Activated naive CD8-positive, alpha-beta T cell treated with anti-CD3 and anti-CD28 coated beads, Interleukin-2, amount 10 ng/mL, durations not matched to agents 7 days and 5 days (primary cell): ENCODE measurements at places on chromosomes 5 and 9. TPM values are rescaled to one million over a fixed set of nuclear protein-coding genes. Genes with fewer than 3 reads are reported as not detected.

Gene FAM163B
- not detected for total RNA-seq

- no peak for DNase-seq
- no peak overlapping the region for H3K4me3 ChIP-seq
- peaks cover 2% of the 10 kb centered on the region for H3K4me1 ChIP-seq
Measured at GRCh38 chr5:88979244-88979643, 96.3 kb upstream of the MEF2C start.

DNA sequence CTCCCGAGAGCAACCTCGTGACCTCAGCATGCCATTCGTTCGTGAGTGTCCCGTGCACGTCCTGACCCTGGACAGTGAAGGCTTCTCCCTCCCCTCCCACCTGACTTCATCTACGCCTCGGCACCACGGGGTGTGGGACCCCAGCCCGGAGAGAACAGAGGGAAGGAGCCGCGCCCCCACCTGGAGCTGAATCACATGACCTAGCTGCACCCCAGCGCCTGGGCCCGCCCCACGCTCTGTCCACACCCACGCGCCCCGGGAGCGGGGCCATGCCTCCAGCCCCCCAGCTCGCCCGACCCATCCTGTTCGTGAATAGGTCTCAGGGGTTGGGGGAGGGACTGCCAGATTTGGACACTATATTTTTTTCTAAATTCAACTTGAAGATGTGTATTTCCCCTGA, 38.3 kb upstream of the FCN2 start:
- no peak overlapping the region for H3K4me3 ChIP-seq
- H3K4me1 ChIP-seq = no peaks in the 10 kb centered on the region
- no peaks in the 10 kb centered on the region for H3K36me3 ChIP-seq
- no peaks in the 10 kb centered on the region for H3K27me3 ChIP-seq
- DNase-seq = no peak
- H3K27ac ChIP-seq = no peak overlapping the region

- H3K27ac ChIP-seq = peak overlapping the region; percentile 15
- no peaks in the 10 kb centered on the region for H3K27me3 ChIP-seq
- no peak for DNase-seq
- H3K4me1 ChIP-seq = peaks cover 17% of the 10 kb centered on the region
Measured at GRCh38 chr9:19104515-19105282, 2.0 kb upstream of the HAUS6 start.

Gene AKNA
- 492 TPM for total RNA-seq

- H3K4me1 ChIP-seq = peaks cover 14% of the 10 kb centered on the region
- H3K27ac ChIP-seq = no peak overlapping the region
- peak; percentile 64 for DNase-seq
- peaks cover 52% of the 10 kb centered on the region for H3K27me3 ChIP-seq
Measured at GRCh38 chr5:122076669-122077365, 1.2 kb downstream of the LOX start.

DNA sequence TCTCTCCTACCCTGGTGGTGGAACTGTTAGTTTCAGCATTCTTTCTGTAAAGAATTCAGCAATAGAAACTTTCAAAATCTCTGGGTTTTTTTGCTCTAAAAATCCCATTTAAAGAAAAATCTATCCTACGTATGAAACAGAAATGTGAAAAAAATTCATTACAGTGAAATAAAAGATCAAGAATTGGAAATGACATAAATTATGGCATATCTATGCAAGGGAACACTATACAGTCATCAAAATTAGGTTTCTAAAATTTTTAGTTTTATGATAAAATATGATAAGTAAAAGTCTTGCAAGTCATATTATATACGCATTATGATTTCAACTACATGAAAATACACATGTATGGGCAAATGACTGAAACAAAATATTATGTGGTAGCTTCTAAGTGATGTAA, 342.6 kb downstream of the CETN3 start:
- H3K27ac ChIP-seq = no peak overlapping the region
- DNase-seq = no peak
- no peaks in the 10 kb centered on the region for H3K27me3 ChIP-seq
- H3K36me3 ChIP-seq = no peaks in the 10 kb centered on the region
- no peaks in the 10 kb centered on the region for H3K4me1 ChIP-seq
- H3K4me3 ChIP-seq = no peak overlapping the region

- H3K27ac ChIP-seq = no peak overlapping the region
- DNase-seq = no peak
- H3K27me3 ChIP-seq = no peaks in the 10 kb centered on the region
- H3K36me3 ChIP-seq = peaks cover 19% of the 10 kb centered on the region
Measured at GRCh38 chr5:96734871-96735325, 72.7 kb downstream of the CAST start.

- H3K27ac ChIP-seq = peak overlapping the region; percentile 99
- peaks cover 19% of the 10 kb centered on the region for H3K36me3 ChIP-seq
- peaks cover 30% of the 10 kb centered on the region for H3K4me1 ChIP-seq
Measured at GRCh38 chr5:43042176-43042625, 2.1 kb upstream of the ANXA2R start.

- H3K27ac ChIP-seq = no peak overlapping the region
- no peak for DNase-seq
- H3K4me1 ChIP-seq = no peaks in the 10 kb centered on the region
- no peaks in the 10 kb centered on the region for H3K36me3 ChIP-seq
Measured at GRCh38 chr5:58717303-58718007, 134.6 kb downstream of the RAB3C start.

Gene CEL
- 2.3 TPM for total RNA-seq

Gene GGTA1
- total RNA-seq = not detected

DNA sequence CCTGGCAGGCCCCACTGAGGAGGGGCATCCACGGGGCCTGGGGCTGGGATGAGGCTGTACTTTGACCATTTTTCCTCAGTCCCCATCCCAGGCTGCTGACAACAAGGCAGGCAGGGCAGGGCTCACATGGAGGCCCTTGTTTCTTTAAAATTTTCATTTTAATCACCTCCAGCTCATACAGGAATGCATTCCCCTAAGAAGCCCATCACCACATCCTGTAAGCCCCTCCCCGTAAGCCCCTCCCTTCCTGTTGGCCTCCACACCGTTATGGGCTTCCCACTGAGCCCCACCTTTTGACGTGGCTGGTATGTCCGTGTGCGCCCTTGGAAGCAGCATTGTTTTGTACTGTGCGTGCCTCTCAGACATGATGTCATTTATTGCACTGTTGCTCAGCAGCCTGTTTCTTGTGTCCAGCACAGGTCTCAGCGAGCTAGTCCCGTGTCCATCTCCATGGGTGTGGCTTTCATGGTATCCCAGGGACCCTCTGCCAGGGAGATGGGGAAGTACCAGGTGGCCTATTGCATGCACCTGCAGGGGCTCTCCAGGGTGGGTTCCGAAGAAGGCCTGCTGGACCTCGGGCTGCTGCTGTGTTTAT, 22.4 kb downstream of the PHF2 start:
- no peak overlapping the region for H3K4me3 ChIP-seq
- H3K27me3 ChIP-seq = no peaks in the 10 kb centered on the region
- DNase-seq = peak; percentile 24

- H3K4me1 ChIP-seq = no peaks in the 10 kb centered on the region
- no peak overlapping the region for H3K27ac ChIP-seq
- H3K36me3 ChIP-seq = no peaks in the 10 kb centered on the region
- no peak for DNase-seq
- H3K4me3 ChIP-seq = no peak overlapping the region
Measured at GRCh38 chr5:15026011-15026893, 154.7 kb upstream of the ANKH start.

- no peak for DNase-seq
- peak overlapping the region; percentile 30 for H3K4me3 ChIP-seq
- H3K27me3 ChIP-seq = peaks cover 4% of the 10 kb centered on the region
- peak overlapping the region; percentile 89 for H3K27ac ChIP-seq
- peaks cover under 1% of the 10 kb centered on the region for H3K36me3 ChIP-seq
- peaks cover 63% of the 10 kb centered on the region for H3K4me1 ChIP-seq
Measured at GRCh38 chr9:129584136-129584535, 36.8 kb downstream of the C9orf50 start.

Gene F2RL1
- total RNA-seq = 2.7 TPM

GRCh38 chr5:61768692-61769281, 436.7 kb downstream of the ZSWIM6 start:
- no peak for DNase-seq
- no peaks in the 10 kb centered on the region for H3K36me3 ChIP-seq
- H3K27ac ChIP-seq = no peak overlapping the region
- no peak overlapping the region for H3K4me3 ChIP-seq

DNA sequence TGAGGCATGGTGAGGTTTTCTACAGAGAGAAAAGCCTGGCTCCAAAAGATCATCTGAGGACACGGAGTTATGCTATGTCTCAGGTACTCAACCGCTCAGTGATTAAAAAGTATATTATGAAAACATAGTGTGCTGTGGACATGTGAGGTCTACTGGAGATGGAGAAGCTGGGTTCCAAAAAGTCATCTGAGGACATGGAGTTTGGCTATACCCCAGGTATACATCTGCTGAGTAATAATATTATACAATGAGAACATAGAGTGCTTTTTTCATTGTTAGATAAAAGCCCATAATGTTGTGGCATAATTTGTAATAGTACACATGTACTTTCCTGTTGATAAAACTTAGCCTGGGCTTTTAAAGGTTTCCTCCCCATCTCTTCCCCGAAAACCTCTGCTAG, 70.7 kb upstream of the SHISAL2B start:
- H3K4me3 ChIP-seq = no peak overlapping the region
- H3K36me3 ChIP-seq = no peaks in the 10 kb centered on the region
- no peaks in the 10 kb centered on the region for H3K4me1 ChIP-seq
- H3K27me3 ChIP-seq = peaks cover 23% of the 10 kb centered on the region
- no peak overlapping the region for H3K27ac ChIP-seq
- DNase-seq = no peak

- H3K36me3 ChIP-seq = peaks cover 3% of the 10 kb centered on the region
- H3K27me3 ChIP-seq = no peaks in the 10 kb centered on the region
- no peak for DNase-seq
- peaks cover 12% of the 10 kb centered on the region for H3K4me1 ChIP-seq
- peak overlapping the region; percentile 54 for H3K27ac ChIP-seq
Measured at GRCh38 chr5:80092486-80093107, 57.4 kb downstream of the THBS4 start.

Gene WDR38
- not detected for total RNA-seq

Gene WHRN
- total RNA-seq = 10.5 TPM

Gene LHX3
- not detected for total RNA-seq

GRCh38 chr9:127183814-127184582, 61.6 kb upstream of the ANGPTL2 start:
- DNase-seq = no peak
- H3K4me3 ChIP-seq = no peak overlapping the region
- no peaks in the 10 kb centered on the region for H3K36me3 ChIP-seq
- H3K27me3 ChIP-seq = no peaks in the 10 kb centered on the region

Gene ARID3C
- not detected for total RNA-seq

DNA sequence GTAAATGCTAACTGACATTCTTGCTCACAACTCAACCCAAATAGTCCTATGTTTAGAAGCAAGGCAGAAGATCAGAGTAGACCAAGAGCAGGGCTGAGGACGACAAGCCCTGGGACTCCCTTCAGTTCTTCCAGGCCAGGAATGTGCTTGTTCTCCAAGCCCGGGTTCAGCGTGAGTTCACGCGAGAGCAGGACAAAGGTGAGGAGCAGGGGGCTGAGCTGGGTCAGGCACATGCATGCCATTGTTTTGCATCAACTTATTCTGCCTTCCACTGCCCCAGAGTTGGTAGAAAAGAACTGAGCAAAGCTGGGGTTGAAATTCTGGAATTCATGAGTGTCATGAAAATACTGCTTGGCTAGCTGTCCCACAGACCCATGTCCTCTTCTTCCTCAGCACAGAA, 206.5 kb downstream of the PAX5 start:
- peaks cover 16% of the 10 kb centered on the region for H3K27me3 ChIP-seq
- H3K36me3 ChIP-seq = no peaks in the 10 kb centered on the region
- H3K4me3 ChIP-seq = no peak overlapping the region
- no peak overlapping the region for H3K27ac ChIP-seq
- DNase-seq = no peak

Gene CENPH
- 42.8 TPM for total RNA-seq

GRCh38 chr5:159061834-159062474, 37.8 kb downstream of the EBF1 start:
- H3K27me3 ChIP-seq = peaks cover 62% of the 10 kb centered on the region
- no peak overlapping the region for H3K4me3 ChIP-seq
- H3K4me1 ChIP-seq = peaks cover 6% of the 10 kb centered on the region
- H3K36me3 ChIP-seq = peaks cover 1% of the 10 kb centered on the region

Gene LCP2
- 452 TPM for total RNA-seq

Gene PCDHB15
- total RNA-seq = not detected

DNA sequence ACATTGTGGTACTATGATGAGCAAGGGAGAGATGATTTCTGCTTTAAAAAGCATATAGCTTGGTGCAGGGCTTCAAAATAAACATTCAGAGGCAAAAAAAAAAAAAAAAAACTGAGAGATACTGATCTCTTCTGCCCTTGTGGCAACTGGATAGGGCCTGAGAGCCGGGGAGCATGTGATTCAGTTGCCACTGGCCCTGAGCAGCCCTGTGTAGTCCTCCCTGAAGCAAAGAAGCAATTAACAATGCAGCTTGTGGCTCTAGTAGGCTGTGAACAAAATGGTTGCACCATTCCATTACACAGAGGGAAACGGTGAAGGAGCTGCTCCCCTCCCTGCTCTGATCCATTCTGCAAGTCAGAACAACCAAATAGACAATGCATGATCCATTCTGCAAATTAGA, 347.5 kb upstream of the DAB2 start:
- H3K4me1 ChIP-seq = no peaks in the 10 kb centered on the region
- no peaks in the 10 kb centered on the region for H3K36me3 ChIP-seq
- peaks cover 3% of the 10 kb centered on the region for H3K27me3 ChIP-seq
- H3K27ac ChIP-seq = no peak overlapping the region
- H3K4me3 ChIP-seq = no peak overlapping the region

GRCh38 chr5:162654661-162655405, 587.3 kb downstream of the GABRG2 start:
- no peak overlapping the region for H3K4me3 ChIP-seq
- H3K36me3 ChIP-seq = no peaks in the 10 kb centered on the region
- H3K27ac ChIP-seq = no peak overlapping the region
- H3K27me3 ChIP-seq = no peaks in the 10 kb centered on the region
- DNase-seq = no peak

- H3K27me3 ChIP-seq = peaks cover 7% of the 10 kb centered on the region
- no peak for DNase-seq
- no peak overlapping the region for H3K4me3 ChIP-seq
- no peaks in the 10 kb centered on the region for H3K36me3 ChIP-seq
Measured at GRCh38 chr9:80157561-80157983, 585.8 kb downstream of the TLE4 start.

DNA sequence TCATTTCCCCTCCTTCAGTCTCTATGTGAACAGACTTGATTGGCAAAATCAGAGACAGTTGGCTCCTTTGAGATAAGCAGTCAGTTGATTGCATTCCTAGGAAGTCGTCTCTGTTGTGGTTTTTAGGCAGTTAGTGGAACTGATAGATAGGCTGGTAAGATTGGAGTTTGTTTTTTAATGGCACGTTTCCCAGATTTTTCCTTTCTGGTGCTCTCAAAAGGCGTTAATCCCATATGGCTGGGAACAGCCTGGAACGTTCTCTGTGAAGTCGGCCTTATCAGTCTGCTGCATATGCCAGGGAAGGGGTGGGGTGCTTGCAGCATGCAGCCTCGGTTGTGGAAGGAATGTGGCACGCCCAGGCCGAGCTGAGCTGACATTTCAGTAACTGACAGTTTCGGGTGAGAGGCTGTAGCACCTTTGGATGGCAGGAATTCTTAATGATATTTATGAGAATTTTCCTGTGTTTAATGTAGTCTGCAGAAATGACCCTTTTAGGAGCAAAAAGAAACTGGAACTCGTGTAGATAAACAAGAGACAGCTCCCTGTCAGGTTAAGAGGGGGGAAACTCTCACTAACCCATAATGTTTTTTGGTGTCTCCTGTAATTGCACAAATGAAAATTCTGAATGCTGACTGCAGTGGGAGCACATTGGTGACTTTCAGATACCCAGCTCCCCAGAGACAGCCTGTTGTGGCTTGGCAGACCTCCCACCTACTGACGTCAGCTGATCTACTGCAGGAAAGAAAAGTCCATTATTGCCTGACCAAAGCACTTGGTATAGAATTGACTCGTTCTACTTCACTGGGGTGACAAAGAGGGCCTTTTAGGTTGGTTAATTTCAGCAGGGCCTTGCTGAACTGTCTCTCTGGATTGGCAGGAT, 6.3 kb downstream of the SPTAN1 start:
- no peak for DNase-seq
- peaks cover 15% of the 10 kb centered on the region for H3K36me3 ChIP-seq
- H3K27me3 ChIP-seq = no peaks in the 10 kb centered on the region
- H3K27ac ChIP-seq = peak overlapping the region; percentile 63
